Hair follicle dermal papilla cell (primary cell): ENCODE measurements at places on chromosomes 5 and 9. TPM values are rescaled to one million over a fixed set of nuclear protein-coding genes. Genes with fewer than 3 reads are reported as not detected.

The PCDHGA12 gene
- total RNA-seq = 23.6 and 37.8 TPM in 2 replicates

The PLPPR1 gene
- total RNA-seq = not detected in 2 replicates

The MYMK gene
- total RNA-seq = not detected in 2 replicates

The ACSL6 gene
- total RNA-seq = under 0.01 and 0.32 TPM in 2 replicates

The CDX1 gene
- not detected in 2 replicates for total RNA-seq

The CDH9 gene
- total RNA-seq = 0.12 TPM in 1 of 2 replicates, not detected in the other

The MBLAC2 gene
- total RNA-seq = 6.0 and 7.6 TPM in 2 replicates
